Thoracic aorta (tissue), 2 donors: ENCODE measurements at places on chromosomes 6 and 20.

DNA sequence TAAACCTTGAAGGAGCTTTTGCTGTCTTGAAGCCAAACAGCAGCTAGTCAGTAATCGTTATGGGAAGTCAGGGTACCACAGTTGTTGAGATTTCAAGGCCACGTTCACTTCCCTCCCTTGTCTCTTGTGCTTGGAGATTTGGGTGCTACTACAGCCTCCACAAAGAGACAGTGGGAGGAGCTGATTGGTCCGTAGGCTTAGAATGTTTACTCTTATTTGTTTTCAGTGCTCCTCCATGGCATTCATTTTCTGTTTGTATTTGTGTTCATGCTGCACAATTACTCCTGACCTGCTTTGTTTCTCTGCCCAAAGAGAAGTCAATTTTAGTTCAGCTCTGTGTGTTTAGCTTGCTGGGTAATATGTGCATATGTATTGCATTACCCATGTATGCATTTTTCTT, 147.7 kb downstream of the PRL start:
- H3K27ac ChIP-seq, result no peak overlapping the region
- H3K4me3 ChIP-seq, result no peak overlapping the region
- DNase-seq, result no peak
- H3K4me1 ChIP-seq, result peaks cover 41% of the 10 kb centered on the region
- H3K36me3 ChIP-seq, result no peaks in the 10 kb centered on the region

DNA sequence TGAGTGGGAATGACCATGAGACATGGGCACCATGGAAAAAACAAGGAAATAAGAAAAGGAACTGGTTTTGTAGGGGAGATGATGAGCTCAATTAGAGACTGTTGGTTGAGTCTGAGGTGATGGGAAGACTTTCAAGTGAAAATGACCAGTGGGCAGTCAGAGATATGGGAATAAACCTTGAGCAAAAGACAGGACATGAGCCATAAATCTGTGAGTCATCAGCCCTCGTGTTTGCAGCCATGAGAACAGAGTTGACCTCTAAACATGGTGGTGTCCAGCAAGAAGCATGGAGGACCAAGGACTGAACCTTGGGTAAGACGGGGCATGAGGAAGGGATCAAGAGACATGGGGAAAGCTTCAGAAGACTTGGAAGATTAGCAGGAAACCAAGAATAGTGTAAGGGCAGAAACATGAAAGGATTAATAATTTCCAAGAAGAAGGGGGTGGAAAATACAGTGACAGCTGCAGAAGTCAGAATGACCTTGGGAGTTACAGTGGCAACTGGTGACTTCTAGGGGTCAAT, 280.6 kb upstream of the PRDM1 start:
- H3K27me3 ChIP-seq, result no peaks in the 10 kb centered on the region
- no peak overlapping the region for H3K4me3 ChIP-seq
- H3K36me3 ChIP-seq, result no peaks in the 10 kb centered on the region
- H3K4me1 ChIP-seq, result no peaks in the 10 kb centered on the region
- H3K27ac ChIP-seq, result no peak overlapping the region

GRCh38 chr6:36688739-36689075, 8.9 kb upstream of the RAB44 start:
- H3K27me3 ChIP-seq, result no peaks in the 10 kb centered on the region
- H3K36me3 ChIP-seq, result peaks cover 34% of the 10 kb centered on the region
- no peak for DNase-seq
- peaks cover 31% of the 10 kb centered on the region for H3K4me1 ChIP-seq

GRCh38 chr6:135212935-135213334, 31.8 kb downstream of the MYB start:
- H3K27ac ChIP-seq, result no peak overlapping the region
- H3K4me3 ChIP-seq, result no peak overlapping the region
- no peak for DNase-seq
- no peaks in the 10 kb centered on the region for H3K27me3 ChIP-seq
- H3K4me1 ChIP-seq, result no peaks in the 10 kb centered on the region

GRCh38 chr6:139977887-139978332, 603.5 kb upstream of the CITED2 start:
- H3K4me1 ChIP-seq, result peaks cover 34% of the 10 kb centered on the region
- H3K36me3 ChIP-seq, result no peaks in the 10 kb centered on the region
- H3K4me3 ChIP-seq, result no peak overlapping the region
- no peak for DNase-seq
- no peaks in the 10 kb centered on the region for H3K27me3 ChIP-seq

- no peak for DNase-seq
- H3K4me1 ChIP-seq, result peaks cover 32% of the 10 kb centered on the region
- no peak overlapping the region for H3K27ac ChIP-seq
- H3K4me3 ChIP-seq, result no peak overlapping the region
- H3K36me3 ChIP-seq, result peaks cover 29% of the 10 kb centered on the region
Measured at GRCh38 chr6:13229205-13230085, 98.9 kb downstream of the TBC1D7 start.

- no peaks in the 10 kb centered on the region for H3K27me3 ChIP-seq
- DNase-seq, result no peak
- no peaks in the 10 kb centered on the region for H3K36me3 ChIP-seq
- no peak overlapping the region for H3K4me3 ChIP-seq
Measured at GRCh38 chr20:58016779-58017178, 211.7 kb downstream of the ANKRD60 start.

DNA sequence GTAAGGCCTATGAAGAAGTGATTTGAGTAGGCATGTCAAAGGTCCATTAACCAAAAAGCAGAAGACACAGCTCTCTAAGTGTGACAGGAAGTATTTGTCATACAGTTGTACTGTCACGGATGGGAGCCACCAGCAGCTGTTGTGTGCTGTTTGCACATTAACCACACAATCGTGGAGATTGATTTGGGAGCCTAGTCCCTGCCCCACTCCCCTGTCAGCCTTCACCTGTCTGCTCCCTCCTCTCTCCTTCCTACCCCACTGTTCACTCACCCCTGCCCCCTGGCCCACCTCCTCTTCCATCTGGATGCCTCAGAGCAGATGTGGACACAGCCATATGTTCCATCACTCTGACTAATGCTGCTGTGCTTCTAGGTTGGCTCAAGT, 124.7 kb upstream of the SPACA1 start:
- no peak for DNase-seq
- no peaks in the 10 kb centered on the region for H3K27me3 ChIP-seq
- no peaks in the 10 kb centered on the region for H3K36me3 ChIP-seq
- H3K4me1 ChIP-seq, result no peaks in the 10 kb centered on the region
- H3K27ac ChIP-seq, result no peak overlapping the region

DNA sequence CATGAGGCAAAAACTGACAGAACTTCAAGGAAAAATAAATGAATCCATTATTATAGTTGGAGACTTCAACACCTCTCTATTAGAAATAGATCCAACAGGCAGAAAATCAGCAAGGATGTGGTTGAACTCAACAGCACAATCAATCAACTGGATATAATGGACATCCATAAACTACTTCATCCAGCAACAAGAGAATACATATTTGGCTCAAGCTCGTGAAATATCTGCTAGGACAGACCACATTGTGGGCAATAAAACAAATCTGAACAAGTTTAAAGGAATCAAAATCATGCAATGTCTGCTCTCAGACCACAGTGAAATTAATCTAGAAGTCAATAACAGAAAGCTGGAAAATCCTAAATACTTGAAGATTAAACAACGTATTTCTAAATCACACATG, 362.6 kb downstream of the CD109 start:
- H3K4me3 ChIP-seq, result no peak overlapping the region
- H3K36me3 ChIP-seq, result no peaks in the 10 kb centered on the region
- H3K27ac ChIP-seq, result no peak overlapping the region
- H3K4me1 ChIP-seq, result no peaks in the 10 kb centered on the region
